ENCODE measurements at places on chromosomes 4 and X.

DNA sequence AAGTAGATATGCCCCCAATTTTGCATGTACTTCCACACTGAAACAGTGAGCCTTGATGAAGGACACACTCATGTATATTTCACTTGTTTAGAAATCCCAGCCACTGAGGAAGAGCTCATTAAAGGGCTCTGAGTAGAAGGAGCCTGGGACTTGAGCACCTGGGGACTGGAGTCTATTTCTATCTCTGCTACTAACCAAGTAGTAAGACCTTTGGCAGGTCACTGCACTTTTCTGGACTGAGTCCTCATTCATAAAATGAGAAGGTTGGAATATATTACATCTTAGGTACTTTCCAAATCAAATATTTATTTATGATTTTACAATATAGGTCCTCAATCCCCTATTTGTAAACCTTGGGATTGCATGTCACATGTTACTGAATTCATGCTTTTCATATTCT lies 78.2 kb upstream of the C4orf54 start:
- no peak for DNase-seq

- DNase-seq: no peak
These were observed 600.6 kb downstream of the ANKRD50 start for GRCh38 chr4:124111922-124112321.

GRCh38 chr4:125582302-125582701 lies 267.5 kb downstream of the FAT4 start:
- no peak for DNase-seq

GRCh38 chr4:118989098-118990080 lies 100.7 kb downstream of the SYNPO2 start:
- DNase-seq: no peak

DNA sequence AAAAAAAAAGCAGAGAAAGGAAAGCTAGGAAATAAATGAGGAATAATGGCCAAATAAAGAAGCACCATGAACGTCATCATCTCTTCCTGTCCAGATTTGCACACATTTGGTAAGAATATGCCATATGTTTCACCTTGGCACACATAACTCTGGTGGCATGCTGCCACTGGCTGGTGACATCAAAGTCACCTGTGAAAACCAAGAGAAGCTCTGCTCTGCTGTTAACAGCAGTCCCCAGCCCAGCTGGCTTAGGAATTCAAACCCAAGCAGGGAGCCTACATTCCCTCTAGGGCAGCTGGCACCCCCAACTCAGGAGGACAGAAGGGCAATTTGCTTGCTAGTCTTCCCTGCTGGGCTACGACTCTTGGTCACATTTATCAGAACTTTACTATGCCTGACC lies 77.6 kb downstream of the RASL11B start:
- no peak for DNase-seq

GRCh38 chr4:17618926-17619325 lies 4.5 kb downstream of the MED28 start:
- no peak for DNase-seq

DNA sequence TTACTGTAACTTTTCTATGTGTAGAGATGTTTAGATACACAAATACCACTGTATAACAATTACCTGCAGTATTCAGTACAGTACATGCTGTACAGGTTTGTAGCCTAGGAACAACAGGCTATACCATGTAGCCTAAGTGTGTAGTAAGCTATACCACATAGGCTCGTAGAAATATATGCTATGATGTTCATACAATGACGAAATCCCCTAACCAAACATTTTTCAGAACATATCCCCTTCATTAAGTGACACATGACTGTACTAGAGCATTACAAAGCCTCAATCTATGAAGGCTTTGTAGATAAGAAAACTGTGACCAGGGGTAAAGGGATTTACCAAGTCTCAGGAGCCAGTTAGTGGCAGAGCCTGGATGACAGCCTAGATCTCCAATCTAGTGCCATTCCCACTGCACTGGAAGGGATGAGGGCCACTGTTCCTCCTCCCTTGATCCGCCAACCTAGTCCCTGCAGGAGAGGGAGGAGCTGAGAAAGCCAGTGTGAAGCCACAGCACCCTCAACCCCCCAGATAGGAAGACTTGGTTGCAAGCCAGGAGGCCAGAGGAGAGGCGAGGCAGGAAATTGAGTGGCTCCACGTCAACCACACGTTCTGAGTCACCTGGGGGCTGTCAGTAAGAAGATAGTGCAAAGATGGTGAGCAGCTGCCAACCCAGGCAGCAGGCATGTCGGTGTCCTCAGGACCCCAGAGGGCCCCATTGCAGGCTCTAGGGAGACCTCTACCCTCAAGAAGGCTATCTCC lies 227.7 kb downstream of the BCOR start:
- DNase-seq: peak; percentile 82

DNA sequence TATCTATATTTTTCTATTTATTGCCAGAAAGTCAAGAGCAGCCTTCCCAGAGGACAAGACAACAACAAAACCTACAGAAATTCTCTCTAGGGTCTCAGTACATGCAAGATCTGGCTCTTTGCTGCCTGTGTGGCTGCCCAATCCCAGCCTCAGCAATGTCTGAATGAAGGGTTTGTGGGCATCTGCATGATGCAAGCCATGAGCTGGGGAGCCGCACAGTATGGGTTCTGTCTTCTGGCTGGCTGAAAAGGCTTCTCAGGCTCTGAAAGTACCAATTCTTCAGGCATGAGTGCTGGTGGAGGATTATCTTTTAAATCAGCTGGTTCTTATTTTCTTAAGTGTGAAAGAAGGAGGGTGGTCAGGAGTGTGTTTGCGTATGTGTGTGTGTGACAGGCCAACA lies 104.6 kb downstream of the PDGFRA start:
- DNase-seq: no peak

DNA sequence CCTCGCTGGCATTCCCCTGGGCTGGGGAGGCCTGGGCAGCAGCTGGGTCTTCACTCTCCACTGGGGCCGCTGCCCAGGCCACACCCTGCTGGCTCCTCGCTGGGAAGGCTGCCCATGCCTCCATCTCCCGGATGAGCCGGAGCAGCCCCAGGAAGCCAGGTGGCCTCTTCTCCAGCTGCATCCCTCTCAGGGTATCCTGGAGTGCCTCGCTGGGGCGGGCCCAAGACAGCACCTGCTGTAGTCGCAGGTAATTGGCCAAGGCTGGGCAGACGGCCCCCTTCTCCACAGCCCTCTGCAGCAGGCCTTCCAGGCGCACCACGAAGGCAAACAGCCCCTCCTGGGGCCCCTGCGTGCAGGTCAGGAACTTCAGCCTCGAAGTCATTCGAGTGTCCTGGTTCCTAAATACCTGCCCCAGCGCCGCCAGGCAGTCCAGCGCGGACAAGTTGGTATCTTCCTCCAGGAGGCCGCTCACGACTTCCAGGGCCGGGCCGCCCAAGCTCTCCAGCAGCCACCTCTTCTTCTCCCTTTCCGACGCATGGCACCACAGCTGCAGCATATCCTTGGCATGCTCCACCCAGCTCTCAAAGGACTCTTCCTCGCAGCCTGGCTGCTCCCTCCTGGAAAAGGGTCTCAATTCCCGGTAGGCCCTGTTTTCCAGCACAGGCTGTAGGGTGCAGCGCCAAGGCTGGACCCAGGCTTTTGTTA lies 3.7 kb downstream of the PNMA6E start:
- no peak for DNase-seq

- DNase-seq: no peak
These were observed 581.4 kb upstream of the DIPK2B start for GRCh38 chrX:45781901-45782553.

DNA sequence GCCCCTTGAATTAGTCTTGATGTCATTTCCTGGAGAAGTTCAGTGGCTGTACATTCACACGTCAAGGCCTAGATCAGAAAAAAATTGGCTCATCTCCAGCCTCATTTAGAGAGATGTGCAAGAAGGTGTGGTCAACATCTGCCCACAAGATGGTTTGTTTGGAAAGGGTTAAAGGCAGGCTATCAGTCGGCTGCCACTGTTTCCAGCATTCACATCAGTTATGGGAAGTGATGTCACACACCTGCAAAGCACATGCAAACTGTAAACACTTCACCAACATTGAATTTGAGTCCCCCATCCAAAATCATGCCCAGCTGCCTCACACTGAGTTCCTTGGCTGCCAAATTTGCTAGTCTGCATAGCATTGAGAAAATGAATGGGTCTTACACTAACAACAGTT lies 498.3 kb upstream of the INTU start:
- DNase-seq: no peak

DNA sequence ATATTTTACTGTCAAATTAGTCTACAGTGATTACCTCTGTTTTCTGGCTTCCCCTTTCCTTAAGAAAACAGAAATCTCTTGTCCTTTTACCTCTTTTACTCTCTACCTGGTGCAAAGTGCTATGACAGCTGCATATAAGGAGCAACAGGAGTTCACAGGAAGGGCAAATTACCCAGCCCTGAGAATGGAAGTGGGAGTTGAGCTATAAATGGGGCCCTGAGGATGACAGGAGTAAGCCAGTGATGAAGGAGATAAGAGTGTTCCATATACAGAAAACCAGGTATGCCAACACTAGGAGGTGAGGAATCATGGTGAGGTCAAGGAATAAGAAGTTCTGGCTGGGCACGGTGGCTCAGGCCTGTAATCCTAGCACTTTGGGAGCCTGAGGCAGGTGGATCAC lies 4.5 kb upstream of the HSD17B13 start:
- DNase-seq: no peak

DNA sequence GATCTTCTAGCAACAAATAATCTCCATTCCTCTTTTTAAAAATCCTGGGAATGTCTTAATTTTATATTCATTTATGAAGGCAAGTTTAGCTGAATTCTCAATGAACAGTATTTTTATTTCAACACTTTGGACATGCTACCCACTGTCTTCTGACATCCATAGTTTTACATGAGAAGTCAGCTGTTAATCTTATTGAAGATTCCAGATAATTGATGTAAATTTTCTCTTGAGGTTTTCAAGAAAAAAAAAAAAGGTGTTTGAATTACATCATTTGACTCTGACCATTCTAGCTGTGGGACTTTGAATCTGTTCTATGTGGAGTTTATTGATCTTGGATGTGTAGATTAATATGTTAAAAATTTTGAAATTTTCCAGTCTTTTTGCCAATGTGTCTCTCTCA lies 28.0 kb downstream of the PDHA2 start:
- no peak for DNase-seq

DNA sequence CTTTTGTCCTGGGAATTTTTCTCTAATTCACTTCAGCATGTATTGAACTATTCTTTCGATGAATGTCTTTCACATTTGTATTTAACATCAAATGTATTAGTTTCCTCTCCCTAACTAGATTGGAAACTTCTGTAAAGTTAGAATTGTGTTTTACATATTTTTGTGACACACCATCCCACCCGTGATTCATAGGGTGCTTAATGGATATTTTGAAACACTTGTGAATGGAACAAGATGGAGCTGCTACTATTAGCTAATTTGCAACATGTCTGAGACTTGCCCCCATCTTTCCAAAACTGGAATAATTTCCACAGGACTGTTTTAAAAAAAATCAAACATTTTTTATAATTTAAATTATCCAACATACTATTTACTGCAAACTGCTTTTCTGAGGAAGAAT lies 30.2 kb upstream of the GNPDA2 start:
- DNase-seq: no peak

DNA sequence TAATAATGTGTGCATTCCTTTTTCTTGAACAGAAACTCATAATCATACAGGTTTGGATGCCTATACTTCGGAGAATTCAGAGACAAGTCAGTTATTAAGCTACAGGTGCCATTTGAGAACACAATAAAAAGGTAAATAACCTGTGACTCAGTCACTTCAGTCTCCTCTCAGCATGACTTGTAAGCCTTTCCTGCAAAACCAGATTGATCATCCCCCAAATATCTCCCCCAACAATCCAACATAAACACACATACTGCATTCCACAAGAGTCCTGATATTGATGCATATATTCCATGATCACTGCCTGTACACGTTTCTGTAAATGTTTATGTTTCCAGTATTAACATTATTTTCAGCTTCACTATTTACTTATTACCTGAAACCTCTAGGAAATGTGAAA lies 110.8 kb downstream of the PWWP3B start:
- no peak for DNase-seq

GRCh38 chr4:5781691-5782090 lies 70.7 kb downstream of the EVC start:
- no peak for DNase-seq

GRCh38 chrX:70762285-70762684 lies 146.2 kb downstream of the TEX11 start:
- no peak for DNase-seq

GRCh38 chrX:13007519-13008188 lies 32.7 kb downstream of the TMSB4X start:
- no peak for DNase-seq

- no peak for DNase-seq
These were observed 4.3 kb upstream of the FGG start for GRCh38 chr4:154616731-154617130.

GRCh38 chr4:11397146-11397545 lies 31.5 kb downstream of the HS3ST1 start:
- no peak for DNase-seq

- DNase-seq: no peak
These were observed 286.4 kb downstream of the BCOR start for GRCh38 chrX:39811376-39811775.

DNA sequence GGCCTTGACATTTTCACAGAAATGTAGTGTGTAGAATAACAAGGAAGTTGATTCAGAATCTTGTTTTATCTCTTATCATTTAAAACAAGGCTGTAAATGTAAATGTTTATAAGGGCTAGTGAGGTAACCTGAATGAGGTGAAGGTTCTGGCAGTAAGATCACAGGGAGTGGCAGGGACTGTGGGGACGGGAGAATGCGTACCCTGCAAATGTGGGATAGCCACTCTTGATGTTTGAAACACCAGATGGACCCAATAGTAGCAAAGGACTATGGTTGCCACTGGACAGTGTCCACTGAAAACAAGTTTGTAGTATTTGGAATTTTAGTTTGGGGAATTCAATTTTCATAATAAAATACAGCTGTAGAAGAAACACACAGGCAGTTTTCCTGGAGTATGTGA lies 155.3 kb downstream of the FHIP1A start:
- no peak for DNase-seq

DNA sequence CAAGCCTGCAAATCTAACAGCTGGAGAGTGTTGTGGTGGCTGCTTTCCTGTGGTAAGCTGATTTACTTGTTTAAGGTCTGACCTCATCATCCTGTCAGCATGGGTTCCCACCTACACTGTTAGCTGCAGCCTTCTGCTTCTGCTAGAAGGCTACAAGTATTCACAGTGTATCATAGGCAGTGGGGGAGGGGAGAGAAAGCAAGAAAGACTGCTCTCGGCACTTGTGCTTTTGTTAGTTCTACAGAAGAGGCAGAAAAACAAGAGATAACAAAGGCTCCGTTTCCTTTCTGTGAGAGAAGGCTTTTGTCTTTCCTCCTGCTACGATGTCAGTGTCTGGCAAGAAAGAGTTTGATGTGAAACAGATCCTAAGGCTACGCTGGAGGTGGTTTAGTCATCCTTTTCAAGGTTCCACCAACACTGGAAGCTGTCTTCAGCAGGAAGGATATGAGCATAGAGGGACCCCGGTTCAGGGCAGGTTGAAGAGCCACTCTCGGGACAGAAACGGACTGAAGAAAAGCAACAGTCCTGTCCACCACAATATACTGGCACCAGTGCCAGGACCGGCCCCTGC lies at the start of gene KLHL4:
KLHL4 (plus strand) TSS at position 232 of the 571 bp plus-strand sequence; CDS start at position 324, 92 bp downstream.
- DNase-seq: no peak

DNA sequence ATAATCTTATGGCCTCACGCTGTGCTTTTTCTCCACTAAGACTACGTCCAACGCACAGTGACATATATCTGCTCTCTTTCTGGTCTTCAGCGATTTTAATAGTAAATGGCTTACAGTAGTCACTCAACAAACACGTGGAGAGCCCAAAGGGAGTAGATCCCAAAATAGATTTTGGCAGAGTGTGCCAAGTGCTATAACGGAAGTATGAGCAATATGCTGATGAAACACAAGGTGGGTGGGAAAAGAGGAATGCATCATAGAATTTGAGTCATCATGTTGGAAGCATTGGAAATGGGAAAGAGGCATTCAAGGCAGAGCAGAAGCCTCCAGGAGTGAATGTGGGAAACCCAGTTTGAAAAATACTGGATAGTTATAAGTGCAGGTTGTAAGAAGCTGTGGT lies 129.1 kb upstream of the LDB2 start:
- DNase-seq: no peak

All from activated naive CD4-positive, alpha-beta T cell treated with anti-CD3 and anti-CD28 coated beads, Interleukin-2, amount 50 U/mL, for 72 hours (primary cell).